ENCODE measurements at places on chromosomes 12 and 14. TPM values are rescaled to one million over a fixed set of nuclear protein-coding genes. Genes with fewer than 3 reads are reported as not detected.

KCNH3 gene
- 3.2 TPM for total RNA-seq

A2ML1 gene
- total RNA-seq: 3.4 TPM

SERPINA5 gene
- 0.89 TPM for total RNA-seq

SERPINA10 gene
- 0.06 TPM for total RNA-seq

COX8C gene
- total RNA-seq: not detected

GNPNAT1 gene
- total RNA-seq: 11.1 TPM

ANO2 gene
- total RNA-seq: 19.2 TPM

AQP6 gene
- total RNA-seq: 2.3 TPM

SYCP3 gene
- 0.28 TPM for total RNA-seq

All from spinal cord (tissue), 10 donors.